CD4-positive, alpha-beta T cell treated with Interleukin-6 at 100 ng/mL for 8 hours (primary cell): ENCODE measurements at places on chromosomes 3 and 15.

- DNase-seq, result no peak
Measured at GRCh38 chr3:101038880-101039279, 45.7 kb upstream of the ABI3BP start.

- DNase-seq, result no peak
Measured at GRCh38 chr15:78768531-78769408, 42.5 kb downstream of the ADAMTS7 start.

GRCh38 chr3:181431748-181432147, 280.0 kb upstream of the SOX2 start:
- no peak for DNase-seq

- DNase-seq, result no peak
Measured at GRCh38 chr15:38068626-38069391, 134.4 kb downstream of the TMCO5A start.

- no peak for DNase-seq
Measured at GRCh38 chr15:32670623-32671022, 29.1 kb downstream of the SCG5 start.

GRCh38 chr3:29427266-29428103, 146.6 kb downstream of the RBMS3 start:
- DNase-seq, result no peak

DNA sequence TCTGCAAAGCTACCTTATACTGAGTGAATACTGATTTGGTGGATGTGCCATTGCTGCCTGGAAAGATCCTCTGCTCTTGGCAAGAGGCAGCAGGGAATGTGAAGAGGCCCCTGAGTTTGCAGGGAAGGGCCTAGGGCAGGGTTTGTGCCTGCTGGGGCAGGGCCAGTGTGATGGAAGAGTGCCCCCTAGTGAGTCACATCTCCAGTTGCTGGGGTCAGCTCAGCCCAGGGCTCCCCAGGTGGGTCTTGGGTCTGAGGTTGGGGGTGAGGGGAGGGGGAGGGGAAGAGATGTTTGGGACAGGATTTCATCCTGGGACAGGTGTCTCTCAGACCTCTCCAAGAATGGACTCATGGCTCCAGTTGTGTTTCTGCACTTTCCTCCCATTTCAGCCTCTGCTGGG, 4.1 kb upstream of the AMOTL2 start:
- peak; percentile 29 for DNase-seq

- no peak for DNase-seq
Measured at GRCh38 chr3:187769771-187770170, 24.5 kb upstream of the BCL6 start.

GRCh38 chr3:178603735-178604134, 67.5 kb downstream of the KCNMB2 start:
- no peak for DNase-seq

GRCh38 chr3:16151109-16151508, 23.4 kb upstream of the GALNT15 start:
- DNase-seq, result no peak

GRCh38 chr15:63586790-63587189, 10.4 kb upstream of the FBXL22 start:
- DNase-seq, result no peak

GRCh38 chr15:73930371-73930770, 4.1 kb downstream of the LOXL1 start:
- no peak for DNase-seq

DNA sequence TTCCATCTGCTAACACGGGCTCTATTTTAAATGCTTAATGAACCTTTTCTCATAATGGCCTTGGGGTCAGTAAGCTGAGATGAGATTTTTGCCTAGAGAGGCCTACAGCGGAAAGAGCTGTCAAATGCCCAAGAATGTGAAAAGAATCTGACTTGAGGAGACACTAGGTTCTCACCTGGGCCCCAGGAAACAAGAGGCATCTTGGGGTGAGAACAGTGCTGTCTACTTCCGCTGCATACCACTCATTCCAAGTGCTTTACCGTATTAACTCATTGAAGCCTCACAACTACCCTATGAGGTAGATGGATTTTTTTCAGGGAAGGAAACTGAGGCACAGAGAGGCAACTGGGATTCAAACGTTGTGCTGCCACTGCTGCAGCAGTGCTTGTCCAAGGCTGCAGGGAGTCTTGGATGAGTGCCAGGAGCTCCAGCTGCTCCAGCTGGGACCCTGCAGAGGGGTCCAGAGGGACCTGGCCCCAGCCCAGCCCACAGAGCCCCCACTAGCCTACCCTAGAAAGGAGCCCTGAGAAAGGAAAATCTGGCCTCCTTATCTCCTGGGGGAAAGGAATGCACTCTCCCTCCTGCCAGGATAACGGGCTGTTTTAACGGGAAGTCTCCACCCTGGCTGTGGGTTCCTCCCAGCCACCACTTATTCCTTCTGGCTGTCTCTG, 68.4 kb downstream of the SLC12A8 start:
- no peak for DNase-seq

DNA sequence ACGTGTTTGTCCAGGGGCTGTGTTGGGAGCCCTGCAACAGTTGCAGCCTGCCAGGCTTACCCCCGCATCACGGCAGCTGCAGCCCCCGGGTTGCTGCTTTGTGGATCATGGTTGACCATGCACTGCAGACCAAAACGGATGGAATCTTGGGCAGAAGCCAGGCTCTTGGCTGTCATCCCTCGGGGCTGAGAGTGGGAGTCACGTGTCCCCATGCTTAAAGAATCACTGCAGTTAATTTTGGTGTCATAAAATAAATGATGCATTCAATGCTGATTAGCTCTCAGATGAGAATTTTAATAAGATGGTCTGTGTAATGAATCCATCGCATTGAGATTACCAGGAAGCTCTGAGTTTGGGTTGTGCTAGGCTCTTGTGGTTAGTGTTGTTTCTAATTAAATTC, 115.6 kb downstream of the CHDH start:
- DNase-seq, result no peak

DNA sequence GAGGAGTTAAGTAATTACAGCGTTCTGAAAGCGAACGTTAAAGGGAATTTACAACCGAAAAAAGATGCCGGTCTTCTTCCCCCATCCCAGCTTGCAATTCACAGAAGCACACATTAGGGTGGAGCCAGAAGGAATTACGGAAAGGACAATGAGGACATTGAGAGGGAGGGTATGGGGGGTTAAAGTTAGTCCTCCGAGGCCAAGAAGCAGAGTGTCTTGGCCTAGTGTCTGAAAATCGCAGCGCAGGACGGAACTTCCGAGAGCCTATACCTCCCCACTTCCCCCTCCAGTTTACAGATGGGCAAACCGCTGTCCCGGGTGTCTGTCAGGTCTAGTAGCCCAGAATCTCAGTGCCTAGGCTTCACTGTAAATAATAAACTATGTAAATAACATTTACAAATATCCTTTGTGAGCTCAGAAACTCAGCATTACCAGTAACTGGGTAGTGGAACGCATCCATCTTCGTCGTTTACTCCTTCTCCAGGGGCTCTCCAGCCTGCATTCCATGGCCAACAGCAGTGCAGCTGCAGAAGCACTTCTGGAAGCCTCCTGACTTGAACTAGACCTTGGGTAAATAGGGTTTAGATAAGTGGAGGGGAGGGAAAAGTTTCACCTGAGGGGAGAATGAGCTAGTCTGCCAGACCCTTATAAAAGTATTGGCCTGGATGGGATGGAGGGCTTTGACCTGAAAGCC, 922 bp downstream of the ADPRH start:
- DNase-seq, result no peak

DNA sequence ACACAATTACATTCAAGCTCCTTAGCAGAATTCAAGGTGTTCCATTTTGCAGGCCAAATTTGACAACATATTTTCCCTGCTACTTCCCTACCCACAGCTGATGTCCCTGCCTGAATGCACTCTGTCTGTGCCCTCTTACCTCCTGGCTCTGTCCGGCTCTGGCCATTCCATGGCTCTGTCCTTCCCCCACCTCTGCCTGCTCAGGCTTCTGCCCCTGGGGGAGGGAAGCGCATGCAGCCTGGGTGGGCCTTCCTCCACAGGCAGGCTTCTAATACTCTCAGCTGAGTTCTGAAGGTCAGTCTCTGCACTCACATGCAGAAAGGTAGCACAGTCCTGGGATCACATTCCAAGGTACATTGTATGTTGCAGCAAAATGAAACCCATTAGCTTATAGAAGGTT, 113.6 kb upstream of the CACNA2D3 start:
- no peak for DNase-seq

- no peak for DNase-seq
Measured at GRCh38 chr3:178103140-178103539, 433.1 kb upstream of the KCNMB2 start.

DNA sequence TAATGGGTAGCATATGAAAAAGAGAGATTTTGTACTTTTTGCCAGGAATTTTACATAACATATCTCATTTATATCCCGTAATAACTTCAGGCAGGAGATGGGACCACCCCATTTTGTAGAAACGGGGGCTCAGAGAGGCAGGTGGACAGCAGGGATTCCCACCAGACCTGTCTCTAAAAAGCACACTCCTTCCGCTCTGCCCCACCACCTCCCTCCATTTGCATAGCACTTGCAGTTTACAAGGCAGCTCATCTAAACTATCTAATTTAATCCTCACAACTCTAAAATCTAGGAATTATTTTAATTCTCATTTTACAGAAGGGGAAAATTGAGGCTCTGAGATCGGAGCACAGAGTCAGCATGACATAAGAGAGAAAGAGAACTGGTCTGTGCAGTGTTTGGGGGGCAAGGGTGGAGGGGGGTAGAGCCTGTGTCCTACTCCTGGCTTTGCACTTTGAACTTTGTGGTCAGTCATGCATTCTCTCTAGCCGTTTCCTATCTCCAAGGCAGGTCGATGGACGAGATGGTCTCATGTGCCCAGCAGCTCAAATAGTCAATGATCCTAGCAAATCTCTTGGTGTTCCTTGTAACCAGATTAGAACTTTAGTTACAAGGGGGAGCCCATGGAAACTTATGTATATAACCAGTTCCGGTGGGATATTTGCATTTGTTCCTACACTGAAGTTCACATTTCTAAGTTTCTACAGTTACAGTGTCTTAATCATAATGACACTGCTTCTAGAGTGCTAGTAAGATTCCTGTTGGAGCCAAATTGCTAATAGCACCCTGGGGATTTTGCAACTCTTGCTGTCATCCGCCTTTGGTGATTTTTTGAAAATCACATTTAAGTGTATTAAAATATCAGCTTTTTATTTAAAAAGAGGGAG, 18.6 kb downstream of the CRYGS start:
- no peak for DNase-seq

GRCh38 chr3:195185583-195185982, 85.4 kb downstream of the XXYLT1 start:
- DNase-seq, result no peak

- no peak for DNase-seq
Measured at GRCh38 chr3:69944931-69945493, 54.5 kb upstream of the SAMMSON start.

DNA sequence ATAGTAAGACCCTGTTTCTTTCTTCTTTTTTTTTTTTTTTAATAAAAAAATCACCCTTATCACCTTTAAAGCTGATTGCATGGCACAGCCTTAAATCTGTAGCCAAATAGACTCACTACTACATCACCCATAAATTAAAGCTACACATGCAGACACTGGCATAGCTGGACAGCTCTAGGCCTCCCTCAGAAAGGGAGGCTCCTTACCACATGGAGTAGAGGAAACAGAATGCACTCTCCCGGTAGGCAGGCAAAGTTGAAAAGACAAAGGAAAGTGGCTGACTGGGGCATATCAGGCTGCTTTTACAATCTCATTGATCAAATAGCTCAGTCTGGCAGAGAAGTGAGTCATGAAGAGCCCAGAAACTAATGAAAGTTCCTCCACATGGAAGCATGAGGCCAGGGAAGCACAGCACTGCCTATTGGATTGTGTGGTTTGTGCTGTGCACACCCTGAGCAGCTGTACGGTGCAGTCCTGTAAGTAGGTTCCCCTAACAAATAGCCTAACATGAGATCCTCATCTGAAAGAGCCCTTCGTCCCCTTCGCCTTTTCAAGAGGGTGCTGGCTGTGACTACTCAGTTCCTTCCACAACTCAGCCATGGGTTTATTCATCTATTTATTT, 32.7 kb upstream of the FAM98B start:
- no peak for DNase-seq

GRCh38 chr15:66153549-66154415, 99.8 kb downstream of the MEGF11 start:
- no peak for DNase-seq

GRCh38 chr3:149535333-149535685, 60.8 kb downstream of the TM4SF4 start:
- DNase-seq, result no peak

- DNase-seq, result no peak
Measured at GRCh38 chr3:165669504-165669903, 167.7 kb downstream of the BCHE start.

- no peak for DNase-seq
Measured at GRCh38 chr3:112390783-112391641, 58.1 kb downstream of the CD200 start.

DNA sequence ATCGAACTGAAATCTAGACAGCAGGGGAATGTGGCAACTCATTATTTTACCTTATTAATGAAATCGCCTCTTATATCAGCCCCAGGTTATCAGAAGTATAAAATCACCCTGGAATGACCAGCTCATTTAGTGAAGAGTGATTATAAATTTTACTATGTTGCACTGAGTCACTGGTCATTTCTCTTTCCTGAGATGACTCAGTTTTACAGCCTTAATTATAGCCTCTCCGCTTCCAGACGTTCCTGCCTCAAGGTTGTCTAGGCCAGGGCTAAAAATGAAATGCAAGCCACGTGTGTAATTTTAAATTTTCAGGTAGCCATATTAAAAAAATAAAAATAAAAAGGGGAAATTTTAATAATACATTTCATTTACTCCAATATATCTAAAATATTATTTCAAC, 33.3 kb downstream of the DET1 start:
- no peak for DNase-seq

- no peak for DNase-seq
Measured at GRCh38 chr3:64104691-64105111, 81.4 kb upstream of the PSMD6 start.

GRCh38 chr3:37014620-37015019, 21.3 kb downstream of the MLH1 start:
- DNase-seq, result no peak

GRCh38 chr15:81362790-81363189, 11.2 kb downstream of the TMC3 start:
- no peak for DNase-seq

DNA sequence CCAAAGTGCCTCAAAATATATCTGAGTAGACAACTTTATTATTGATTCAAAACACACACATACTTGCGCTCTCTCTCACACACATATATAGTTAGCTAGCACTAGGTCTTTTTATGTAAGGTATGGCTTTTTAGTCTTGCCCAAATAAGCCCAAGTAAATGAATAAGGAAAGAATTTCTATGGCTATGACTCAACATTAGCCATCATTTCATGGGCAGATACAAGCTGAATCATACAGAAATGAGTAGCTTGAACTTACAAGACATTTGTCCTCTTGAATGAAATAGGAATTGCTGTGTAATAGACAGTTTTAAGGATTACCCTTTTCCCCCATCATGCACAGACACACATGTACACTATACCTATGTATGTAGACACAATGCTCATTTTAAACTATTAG, 4.9 kb downstream of the CADPS start:
- DNase-seq, result no peak

DNA sequence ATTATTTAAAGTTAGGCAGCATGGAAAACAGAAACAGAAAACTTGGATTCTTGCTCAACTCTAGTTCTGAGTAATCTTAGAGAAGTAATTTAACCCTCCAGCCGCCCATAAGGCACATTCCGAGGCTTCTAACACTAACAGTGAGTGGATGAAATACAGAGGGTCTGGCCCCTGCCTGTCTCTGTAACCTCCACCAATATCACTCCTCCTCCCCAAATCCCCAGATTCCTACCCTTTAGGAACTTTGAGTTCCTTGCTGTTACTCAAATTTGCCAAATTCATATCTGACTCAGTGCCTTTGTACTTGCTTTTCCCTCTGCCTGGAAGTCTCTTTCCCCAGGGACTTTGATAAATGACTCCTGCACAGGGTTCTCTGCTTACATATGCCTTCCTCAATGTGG, 112.5 kb upstream of the TGFBR2 start:
- DNase-seq, result no peak

GRCh38 chr3:94423578-94423977, 360.7 kb downstream of the NSUN3 start:
- DNase-seq, result no peak
